ENCODE measurements at places on chromosomes 2 and 18. TPM values are rescaled to one million over a fixed set of nuclear protein-coding genes. Genes with fewer than 3 reads are reported as not detected.

The KIAA2012 gene
- not detected for total RNA-seq

The SALL3 gene
- not detected for total RNA-seq

The MAPK4 gene
- total RNA-seq = not detected

The RAB27B gene
- total RNA-seq = 0.21 TPM

The COL3A1 gene
- 0.16 TPM for total RNA-seq

The NYAP2 gene
- total RNA-seq = not detected

All from activated naive CD4-positive, alpha-beta T cell treated with anti-CD3 and anti-CD28 coated beads, Interleukin-2, amount 50 U/mL, for 72 hours (primary cell).